ENCODE measurements at places on chromosomes 3 and 15. TPM values are rescaled to one million over a fixed set of nuclear protein-coding genes. Genes with fewer than 3 reads are reported as not detected.

GAP43 gene
- not detected for total RNA-seq

KLHL40 gene
- not detected for total RNA-seq

CCR8 gene
- total RNA-seq = not detected

CCDC13 gene
- 1.6 TPM for total RNA-seq

CCRL2 gene
- 13.1 TPM for total RNA-seq

LIPC gene
- total RNA-seq = not detected

C3orf38 gene
- 23.6 TPM for total RNA-seq

P2RY12 gene
- 5.2 TPM for total RNA-seq

ISLR2 gene
- not detected for total RNA-seq

PGBD4 gene
- total RNA-seq = 1.1 TPM

ANKUB1 gene
- total RNA-seq = not detected

RASGRF1 gene
- 0.24 TPM for total RNA-seq

SNURF gene
- 2.7 TPM for total RNA-seq

CCDC80 gene
- 278 TPM for total RNA-seq

MCF2L2 gene
- total RNA-seq = under 0.01 TPM

WWTR1 gene
- 57.4 TPM for total RNA-seq

BNIP2 gene
- total RNA-seq = 158 TPM

TIGIT gene
- 0.19 TPM for total RNA-seq

ABCC5 gene
- total RNA-seq = 24.1 TPM

GALNT15 gene
- 211 TPM for total RNA-seq

UROC1 gene
- total RNA-seq = not detected

CAPN3 gene
- 25.4 TPM for total RNA-seq

CCDC54 gene
- total RNA-seq = not detected

RTP1 gene
- total RNA-seq = not detected

BHLHE40 gene
- 91.0 TPM for total RNA-seq

CHRM5 gene
- total RNA-seq = not detected

C2CD4A gene
- total RNA-seq = 0.09 TPM

ABI3BP gene
- 155 TPM for total RNA-seq

LSAMP gene
- 2.4 TPM for total RNA-seq

ZNF621 gene
- total RNA-seq = 15.2 TPM

CCR2 gene
- total RNA-seq = 4.6 TPM

KIF23 gene
- 3.8 TPM for total RNA-seq

DGKG gene
- 3.4 TPM for total RNA-seq

STRIT1 gene
- not detected for total RNA-seq

Data from omental fat pad (tissue), 4 donors.